Lower lobe of right lung (tissue), 2 donors: ENCODE measurements at places on chromosomes 12 and 14. TPM values are rescaled to one million over a fixed set of nuclear protein-coding genes. Genes with fewer than 3 reads are reported as not detected.

PPFIA2 gene
- 0.83 TPM for total RNA-seq

TAS2R7 gene
- not detected for total RNA-seq

SIX1 gene
- total RNA-seq, result 2.3 TPM

OTUB2 gene
- total RNA-seq, result 1.9 TPM

HDAC7 gene
- 104 TPM for total RNA-seq

DNA sequence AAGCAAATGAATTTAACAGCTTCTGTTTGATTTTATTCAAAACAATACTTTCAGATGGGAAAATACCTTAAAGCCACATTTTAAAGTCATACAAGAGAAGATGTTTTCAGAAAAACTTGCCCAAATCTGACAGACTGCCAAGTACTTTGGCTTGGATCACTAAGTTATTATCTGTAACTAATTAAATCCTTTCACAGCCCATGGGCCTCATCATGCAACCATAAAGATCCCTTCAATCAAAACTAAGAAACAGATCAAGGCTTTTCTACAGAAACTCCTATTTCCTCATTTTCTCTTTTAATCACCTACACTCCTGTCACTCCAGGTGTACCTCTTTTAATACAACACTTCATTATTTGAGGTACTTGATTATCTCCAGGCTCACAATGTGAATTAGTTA is 28.1 kb downstream of the BLTP3B start:
- H3K4me1 ChIP-seq, result no peaks in the 10 kb centered on the region
- H3K4me3 ChIP-seq, result no peak overlapping the region
- no peak for DNase-seq
- no peak overlapping the region for H3K27ac ChIP-seq

- no peak for DNase-seq
- H3K36me3 ChIP-seq, result no peaks in the 10 kb centered on the region
- no peaks in the 10 kb centered on the region for H3K4me1 ChIP-seq
- no peak overlapping the region for H3K27ac ChIP-seq
- H3K27me3 ChIP-seq, result no peaks in the 10 kb centered on the region
- H3K4me3 ChIP-seq, result no peak overlapping the region
Observed at GRCh38 chr14:36916668-36917067, 255.0 kb downstream of the PAX9 start.

- H3K27me3 ChIP-seq, result no peaks in the 10 kb centered on the region
- H3K4me1 ChIP-seq, result no peaks in the 10 kb centered on the region
- no peak for DNase-seq
- no peak overlapping the region for H3K4me3 ChIP-seq
Observed at GRCh38 chr12:24933694-24934407, 15.1 kb downstream of the BCAT1 start.

- no peak for DNase-seq
- H3K4me3 ChIP-seq, result no peak overlapping the region
- H3K27me3 ChIP-seq, result no peaks in the 10 kb centered on the region
- H3K4me1 ChIP-seq, result no peaks in the 10 kb centered on the region
- H3K36me3 ChIP-seq, result no peaks in the 10 kb centered on the region
Observed at GRCh38 chr12:39628836-39629235, 9.2 kb upstream of the ABCD2 start.

- H3K27me3 ChIP-seq, result no peaks in the 10 kb centered on the region
- no peak overlapping the region for H3K4me3 ChIP-seq
- H3K27ac ChIP-seq, result no peak overlapping the region
- H3K36me3 ChIP-seq, result no peaks in the 10 kb centered on the region
Observed at GRCh38 chr14:56276108-56276507, 157.9 kb downstream of the PELI2 start.

DNA sequence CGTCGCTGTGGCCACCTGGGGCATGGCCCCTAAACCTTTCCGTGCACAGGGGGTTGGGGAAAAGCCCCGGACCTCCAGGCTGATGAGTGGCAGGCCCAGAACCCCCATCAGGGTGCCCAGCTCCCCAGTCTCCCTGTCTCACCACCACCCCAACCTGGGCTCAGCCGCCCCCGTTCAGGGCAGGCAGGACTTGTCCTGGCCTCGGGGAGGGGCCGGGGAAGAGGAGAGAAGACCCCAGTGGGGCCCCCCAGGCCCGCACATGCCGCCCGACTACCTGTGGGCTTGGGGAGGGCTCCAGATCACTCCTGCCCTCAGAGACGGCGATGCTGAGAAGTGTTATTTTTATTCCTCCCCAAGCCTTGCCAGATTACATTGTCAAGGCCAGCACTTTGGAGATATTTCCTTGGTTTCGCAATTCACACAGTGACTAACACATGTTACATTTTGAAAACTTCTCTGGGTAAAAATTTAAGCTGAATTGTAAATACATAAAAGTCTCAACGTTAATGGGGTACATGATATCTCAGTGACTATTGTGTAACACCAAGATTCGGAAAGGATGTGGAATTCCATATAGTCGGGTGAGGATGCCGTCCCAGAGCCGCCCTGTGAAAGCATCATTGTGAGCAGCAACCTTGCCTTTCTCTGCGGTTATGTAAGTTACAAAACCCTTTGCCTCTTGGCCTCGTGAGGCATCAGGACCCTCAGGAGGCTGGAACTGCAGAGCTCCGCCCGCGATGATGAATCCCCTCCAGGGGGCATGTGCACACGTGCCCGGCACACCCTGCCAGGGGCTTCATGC is 85.6 kb upstream of the DIO3 start:
- DNase-seq, result no peak
- H3K36me3 ChIP-seq, result no peaks in the 10 kb centered on the region
- peak overlapping the region; percentile 36 for H3K27ac ChIP-seq
- H3K4me3 ChIP-seq, result no peak overlapping the region

DNA sequence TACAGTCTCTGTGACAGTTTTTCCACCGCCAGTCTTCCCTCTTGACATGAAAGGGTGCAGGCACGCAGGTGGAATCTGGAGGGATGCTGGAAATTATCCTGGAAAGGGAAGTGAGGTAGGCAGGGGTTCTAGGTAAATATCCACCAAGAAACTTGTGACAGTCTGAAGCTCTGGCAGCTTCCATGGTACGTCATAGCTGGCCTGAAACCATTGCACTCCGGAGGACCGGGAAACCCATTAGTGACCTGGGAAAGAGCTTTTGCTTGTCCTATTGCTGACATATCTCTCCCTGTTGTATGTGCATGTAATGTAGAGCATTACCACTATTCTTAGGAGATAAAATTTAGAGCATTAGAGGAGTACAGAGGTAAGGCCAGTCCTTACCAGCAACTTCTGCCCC is 275.9 kb downstream of the EGLN3 start:
- no peak overlapping the region for H3K4me3 ChIP-seq
- H3K27ac ChIP-seq, result no peak overlapping the region
- no peaks in the 10 kb centered on the region for H3K27me3 ChIP-seq
- H3K36me3 ChIP-seq, result no peaks in the 10 kb centered on the region
- H3K4me1 ChIP-seq, result no peaks in the 10 kb centered on the region

- H3K4me3 ChIP-seq, result no peak overlapping the region
- no peaks in the 10 kb centered on the region for H3K27me3 ChIP-seq
- no peaks in the 10 kb centered on the region for H3K4me1 ChIP-seq
- DNase-seq, result no peak
Observed at GRCh38 chr12:40325349-40325960, 100.7 kb downstream of the LRRK2 start.

DNA sequence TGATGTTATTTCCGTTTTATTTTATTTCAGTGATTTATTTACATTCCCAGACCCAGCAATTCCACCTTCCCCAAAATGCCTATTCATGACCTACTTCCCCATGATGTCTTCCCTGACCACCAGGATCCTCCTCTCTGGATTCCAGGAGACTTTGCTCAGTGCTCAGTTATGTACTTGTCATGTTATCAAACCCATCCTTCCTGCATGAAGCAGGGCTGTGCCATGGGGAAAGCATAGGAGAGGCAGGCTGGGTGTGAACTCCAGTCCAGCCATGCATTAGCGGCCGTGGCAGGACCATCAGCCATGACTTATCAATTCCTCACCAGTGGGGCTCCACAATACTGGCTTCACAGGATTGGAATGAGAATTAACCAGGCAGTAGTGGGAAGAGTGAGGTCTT is 57.8 kb downstream of the B4GALNT3 start:
- H3K4me1 ChIP-seq, result no peaks in the 10 kb centered on the region
- no peak overlapping the region for H3K27ac ChIP-seq
- H3K27me3 ChIP-seq, result no peaks in the 10 kb centered on the region
- H3K4me3 ChIP-seq, result no peak overlapping the region

DNA sequence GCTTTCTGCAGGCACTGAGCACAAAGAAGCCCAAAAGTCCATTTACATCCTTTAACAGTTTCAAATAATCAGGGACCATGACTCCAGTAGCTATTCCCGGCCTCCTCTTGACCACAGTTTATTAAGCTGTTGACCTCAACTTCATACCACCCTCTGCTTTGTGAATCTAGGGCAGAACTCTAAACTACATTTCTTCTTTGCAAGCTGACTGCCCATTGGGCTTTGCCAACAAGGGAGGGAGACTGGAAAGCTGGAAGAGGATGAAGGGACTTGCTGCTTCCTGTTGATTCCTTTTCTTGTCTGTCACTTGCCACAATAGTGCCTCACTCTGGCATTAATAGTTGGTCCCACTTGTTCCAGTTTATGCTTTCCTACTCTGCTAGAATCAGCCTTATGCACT is 2.7 kb downstream of the CGRRF1 start:
- no peak overlapping the region for H3K27ac ChIP-seq
- peaks cover 24% of the 10 kb centered on the region for H3K4me1 ChIP-seq
- H3K36me3 ChIP-seq, result no peaks in the 10 kb centered on the region

DNA sequence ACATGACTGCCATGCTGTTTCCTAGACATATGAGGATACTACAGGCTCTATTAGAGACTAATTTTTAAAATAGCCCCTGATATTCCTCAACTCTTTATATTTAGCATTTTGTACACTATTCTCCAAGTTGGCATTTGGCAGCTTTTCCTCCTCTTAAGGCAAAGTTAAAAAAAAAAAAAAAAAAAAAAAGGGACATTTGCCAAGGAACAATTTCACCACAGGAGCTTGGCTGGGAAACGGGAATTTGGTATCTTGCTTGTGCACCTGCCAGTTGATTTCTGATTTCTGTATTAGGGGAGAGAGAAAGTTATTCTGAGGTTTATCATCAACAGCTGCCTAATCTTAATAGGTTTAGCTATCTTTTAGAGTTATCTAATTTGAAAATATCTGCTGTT is 87.2 kb downstream of the CAND1 start:
- H3K4me1 ChIP-seq, result peaks cover 25% of the 10 kb centered on the region
- no peaks in the 10 kb centered on the region for H3K27me3 ChIP-seq
- DNase-seq, result no peak
- H3K4me3 ChIP-seq, result no peak overlapping the region
- peak overlapping the region; percentile 12 for H3K27ac ChIP-seq
